T-helper 22 cell (primary cell): ENCODE measurements at places on chromosomes 3 and 15.

GRCh38 chr3:128324911-128325592, 141.6 kb downstream of the DNAJB8 start:
- DNase-seq = no peak

GRCh38 chr3:112333381-112334317, 693 bp downstream of the CD200 start:
- no peak for DNase-seq

- DNase-seq = no peak
Observed at GRCh38 chr3:62249855-62250543, 123.4 kb downstream of the FEZF2 start.

DNA sequence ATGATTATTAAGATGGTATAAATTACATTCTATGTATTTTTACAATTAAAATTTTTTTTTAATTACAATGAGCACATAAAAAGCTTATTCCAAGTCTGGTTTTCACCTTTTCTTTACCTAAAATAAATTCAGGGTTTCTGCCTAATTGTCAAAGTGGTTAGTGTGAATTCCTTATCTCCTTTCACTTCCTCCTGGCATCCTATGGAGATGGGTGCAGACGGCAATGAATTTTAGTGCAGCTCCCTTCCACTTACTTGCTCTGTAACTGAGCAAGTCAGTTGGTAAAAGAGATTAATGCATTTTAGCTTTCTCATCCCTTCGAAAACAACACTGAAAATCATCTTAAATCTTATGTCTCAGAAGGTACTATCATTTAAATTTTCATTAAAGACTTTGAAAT, 13.1 kb downstream of the HDGFL3 start:
- DNase-seq = no peak

DNA sequence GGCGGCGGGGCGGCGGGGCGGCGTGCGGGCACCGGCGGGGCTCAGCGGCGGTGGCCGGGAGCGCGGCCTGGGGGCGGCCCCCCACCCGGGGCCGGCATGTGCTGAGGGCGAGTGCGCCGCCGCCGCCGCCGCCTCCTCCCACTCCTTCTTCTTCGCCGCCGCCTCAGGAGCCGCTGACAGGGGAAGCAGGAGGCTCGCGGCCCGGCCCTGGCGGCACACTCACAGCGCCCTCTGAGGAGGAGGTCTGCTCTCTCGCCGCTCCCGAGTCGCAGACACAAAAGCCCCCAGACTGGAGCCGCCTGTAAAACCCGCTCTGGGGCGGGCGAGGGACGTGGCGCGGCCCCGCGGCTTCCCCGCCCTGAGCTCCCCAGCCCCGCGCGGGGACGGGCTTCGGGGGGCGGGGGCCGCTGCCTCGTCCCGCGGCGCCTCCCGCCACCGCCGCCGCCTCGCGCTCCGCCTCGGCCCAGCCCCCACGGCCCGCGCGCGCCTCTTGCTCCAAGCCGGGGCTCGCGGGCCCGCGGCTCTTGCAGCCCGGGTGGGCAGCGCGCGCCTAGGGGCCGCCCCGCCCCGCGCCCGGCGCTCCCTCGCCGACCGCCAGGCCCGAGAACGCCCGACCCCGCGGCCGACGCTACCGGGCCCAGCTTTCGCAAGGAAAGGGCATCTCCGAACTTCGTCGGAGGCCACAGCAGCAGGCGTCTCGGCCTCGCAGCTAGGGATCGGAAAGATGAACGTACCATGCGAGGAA, at the start of gene PYGO1:
TSS of gene PYGO1 (minus strand) at position 276 of the 745 bp plus-strand sequence. CDS start 462 bp downstream, outside the sequence.
- DNase-seq = no peak

DNA sequence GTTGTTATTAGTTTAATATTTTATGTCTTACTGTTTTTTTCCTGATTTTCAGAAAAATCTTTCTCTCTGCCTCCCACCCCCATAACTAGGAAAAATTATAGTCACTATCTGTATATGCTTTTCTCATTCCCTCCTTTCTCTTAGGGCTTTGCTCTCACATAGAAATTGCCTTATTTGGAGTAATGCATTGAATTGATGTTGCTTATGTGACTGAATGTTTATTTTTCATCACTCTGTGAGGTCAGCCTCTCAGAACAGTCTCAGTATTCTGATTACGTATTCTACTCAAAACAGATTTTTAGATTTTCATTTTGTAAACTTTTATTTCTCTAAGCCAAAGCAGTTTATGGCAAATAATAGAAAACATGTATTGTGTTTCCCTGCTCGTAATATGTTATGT, 121.0 kb downstream of the SLMAP start:
- no peak for DNase-seq

GRCh38 chr15:50225057-50225456, 40.5 kb downstream of the HDC start:
- DNase-seq = no peak

GRCh38 chr3:135995766-135996165, 30.2 kb downstream of the PPP2R3A start:
- no peak for DNase-seq

- no peak for DNase-seq
Observed at GRCh38 chr3:3685721-3686120, 113.5 kb upstream of the LRRN1 start.

GRCh38 chr15:88872706-88873105, 22.6 kb downstream of the HAPLN3 start:
- DNase-seq = no peak

GRCh38 chr15:48682942-48683651, 37.6 kb upstream of the FBN1 start:
- DNase-seq = no peak
